Muscle of arm (tissue), 14 donors: ENCODE measurements at places on chromosomes 4 and X.

DNA sequence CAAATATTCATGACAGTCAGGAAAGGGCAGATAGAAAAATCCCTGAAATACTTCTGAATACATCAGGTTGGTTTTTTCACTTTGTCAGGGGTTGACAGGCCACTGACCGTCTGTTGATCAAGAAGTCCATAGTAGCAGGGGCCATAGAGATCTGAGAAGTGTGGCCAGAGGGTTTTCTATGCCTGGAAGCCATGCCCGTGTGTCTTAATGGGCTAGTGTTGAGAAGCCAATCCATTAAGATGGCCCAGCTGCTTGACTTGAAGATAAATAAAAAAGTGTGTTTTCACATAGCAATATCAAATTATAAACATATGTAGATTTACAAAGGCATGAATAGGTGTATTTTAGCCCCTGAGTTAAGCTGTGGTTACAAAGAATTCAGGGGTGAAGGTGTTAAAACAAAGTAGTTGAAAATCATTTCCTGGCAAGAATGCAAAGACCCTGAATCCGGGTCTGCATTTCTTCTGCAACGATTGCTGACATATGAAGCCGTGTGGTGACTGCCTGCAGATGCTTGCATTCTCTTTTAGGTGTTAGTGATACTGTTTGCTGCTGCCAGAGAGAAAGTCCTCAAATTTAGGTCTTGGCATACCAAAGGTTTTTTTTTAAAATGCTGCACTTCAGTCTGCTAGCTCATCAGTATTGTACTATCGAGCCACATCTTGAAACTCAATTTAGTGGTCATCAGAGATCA is 9.3 kb upstream of the LIMCH1 start:
- no peak for DNase-seq

- no peak for DNase-seq
Measured at GRCh38 chr4:173174184-173174583, 5.6 kb downstream of the GALNT7 start.

GRCh38 chrX:105150557-105150956 is 69.9 kb downstream of the TEX13A start:
- DNase-seq, result no peak

DNA sequence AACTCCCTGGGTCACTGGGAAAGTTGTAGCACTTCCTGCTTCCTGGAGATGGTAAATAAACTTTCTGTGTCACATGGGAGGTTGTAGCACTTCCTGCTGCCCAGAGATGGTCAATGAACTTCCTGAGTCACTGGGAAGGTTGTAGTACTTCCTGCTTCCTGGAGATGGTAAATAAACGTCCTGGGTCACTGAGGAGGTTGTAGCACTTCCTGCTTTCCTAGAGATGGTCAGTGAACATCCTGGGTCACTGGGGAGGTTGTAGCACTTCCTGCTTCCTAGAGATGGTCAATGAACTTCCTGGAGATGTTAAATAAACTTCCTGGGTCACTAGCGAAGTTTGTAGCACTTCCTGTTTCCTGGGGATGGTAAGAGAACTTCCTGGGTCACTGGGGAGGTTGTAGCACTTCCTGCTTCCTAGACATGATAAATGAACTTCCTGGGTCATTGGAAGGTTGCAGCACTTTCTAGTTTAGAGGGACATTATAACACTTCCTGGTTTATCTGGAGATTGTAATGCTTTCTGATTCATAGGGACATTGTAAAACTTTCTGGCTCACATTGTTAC is 62.3 kb upstream of the CD99 start:
- DNase-seq, result no peak

DNA sequence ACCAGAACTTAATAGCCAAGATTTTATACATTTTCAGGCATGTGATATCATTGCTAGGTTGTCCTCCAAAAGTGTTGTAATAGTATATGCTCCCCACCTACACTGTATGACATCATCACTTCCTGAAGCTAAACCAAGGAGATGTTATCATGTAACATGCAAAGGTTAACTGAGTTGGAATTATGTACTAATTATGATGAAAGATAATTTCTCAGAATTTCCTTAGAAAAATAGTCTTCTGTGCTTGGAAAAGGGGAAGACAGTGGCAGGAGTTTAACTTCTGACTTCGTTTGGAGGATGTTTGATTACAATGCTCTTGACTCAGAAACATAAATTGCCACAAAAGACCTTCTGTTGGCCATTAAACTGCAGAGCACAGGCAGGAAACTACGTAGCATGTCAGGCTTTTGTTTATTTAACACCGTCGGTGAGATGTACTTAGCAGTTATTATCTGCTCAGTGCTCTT is 83.6 kb upstream of the GUCY1A1 start:
- DNase-seq, result no peak

GRCh38 chrX:155534800-155535199 is 76.4 kb upstream of the F8A3 start:
- no peak for DNase-seq

DNA sequence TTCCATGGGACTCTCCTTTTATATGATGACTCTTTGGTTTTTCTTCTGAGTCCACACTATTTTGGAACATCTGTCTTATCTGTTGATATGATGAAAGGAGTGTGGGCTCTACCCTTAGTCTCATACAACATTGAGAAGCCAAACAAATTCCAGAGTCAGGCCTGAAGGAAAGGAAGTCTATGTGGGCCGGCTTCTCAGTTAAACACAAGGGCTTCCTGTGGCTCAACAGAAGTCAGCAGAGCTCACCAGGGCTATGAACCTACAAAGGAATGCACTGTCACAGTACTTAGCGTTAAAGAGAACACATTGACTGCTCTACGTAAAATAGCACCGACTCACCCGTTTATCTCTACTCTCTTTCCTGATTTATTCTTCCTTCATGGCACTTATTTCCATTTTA is 641.0 kb upstream of the FRG1 start:
- no peak for DNase-seq

DNA sequence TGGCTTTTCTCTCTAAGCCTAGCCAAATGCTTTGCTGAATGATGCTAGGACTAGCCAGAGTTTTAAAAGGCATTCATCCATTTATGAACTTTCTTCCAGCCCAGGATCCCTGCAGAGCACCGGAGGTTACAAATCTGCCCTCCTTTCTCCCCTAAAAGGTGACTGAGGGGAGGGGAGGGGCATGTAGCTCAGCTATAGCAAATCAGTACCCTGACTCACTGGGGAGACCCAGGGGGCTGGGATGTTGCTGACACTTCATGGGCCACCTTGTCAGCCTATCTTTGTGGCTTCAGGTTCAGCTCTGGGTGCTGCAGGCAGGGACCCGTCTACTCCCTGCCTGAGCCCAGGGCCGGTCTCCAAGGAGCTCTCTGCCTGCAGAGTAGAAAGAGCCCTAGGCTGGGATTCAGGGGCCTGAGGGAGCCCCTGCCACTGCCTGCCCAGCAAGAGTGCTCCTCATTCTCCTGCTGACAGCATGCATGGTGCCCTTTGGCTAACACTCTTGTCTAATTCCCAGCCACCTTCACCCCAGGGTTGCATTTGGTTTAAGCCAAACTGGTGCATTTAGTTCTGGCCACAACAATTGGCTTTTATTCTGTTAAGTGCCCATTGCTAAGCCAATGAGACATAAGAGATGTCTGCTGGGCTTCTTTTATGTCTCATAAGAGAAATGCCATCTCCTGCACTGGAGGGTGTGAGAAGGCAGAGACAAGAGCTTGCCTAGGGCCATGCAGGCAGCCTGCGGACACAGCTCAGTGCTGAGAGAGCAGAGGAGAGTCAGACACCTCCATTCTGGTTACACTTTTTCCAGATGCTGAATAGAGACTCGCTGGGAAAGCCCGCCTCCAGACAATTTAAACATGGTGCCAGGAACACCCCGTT is 11.9 kb upstream of the UBA6 start:
- DNase-seq, result no peak

DNA sequence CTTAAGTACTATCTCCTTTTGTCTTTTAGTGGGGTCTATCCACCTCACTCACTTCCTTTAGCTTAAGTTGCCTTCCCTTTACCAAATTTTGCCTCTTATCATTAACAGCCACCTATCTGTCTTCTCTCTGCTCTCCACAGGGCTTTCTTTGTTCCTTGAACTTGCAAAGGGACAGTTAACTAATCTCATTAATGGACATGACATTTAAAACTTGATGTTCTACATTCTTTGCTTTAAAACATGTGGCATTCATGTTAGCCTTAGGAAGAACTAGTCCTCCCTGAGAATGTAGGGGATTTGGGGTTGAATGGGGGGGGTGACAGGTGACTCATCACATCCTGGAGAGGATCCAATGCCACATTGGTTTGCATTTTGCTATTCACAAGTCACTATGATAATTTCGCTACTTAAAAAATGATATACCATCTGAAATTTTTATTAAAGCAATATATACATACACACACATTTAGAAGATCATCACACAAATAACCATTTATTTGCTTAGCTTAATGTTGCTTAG is 41.0 kb upstream of the DMD start:
- DNase-seq, result no peak

DNA sequence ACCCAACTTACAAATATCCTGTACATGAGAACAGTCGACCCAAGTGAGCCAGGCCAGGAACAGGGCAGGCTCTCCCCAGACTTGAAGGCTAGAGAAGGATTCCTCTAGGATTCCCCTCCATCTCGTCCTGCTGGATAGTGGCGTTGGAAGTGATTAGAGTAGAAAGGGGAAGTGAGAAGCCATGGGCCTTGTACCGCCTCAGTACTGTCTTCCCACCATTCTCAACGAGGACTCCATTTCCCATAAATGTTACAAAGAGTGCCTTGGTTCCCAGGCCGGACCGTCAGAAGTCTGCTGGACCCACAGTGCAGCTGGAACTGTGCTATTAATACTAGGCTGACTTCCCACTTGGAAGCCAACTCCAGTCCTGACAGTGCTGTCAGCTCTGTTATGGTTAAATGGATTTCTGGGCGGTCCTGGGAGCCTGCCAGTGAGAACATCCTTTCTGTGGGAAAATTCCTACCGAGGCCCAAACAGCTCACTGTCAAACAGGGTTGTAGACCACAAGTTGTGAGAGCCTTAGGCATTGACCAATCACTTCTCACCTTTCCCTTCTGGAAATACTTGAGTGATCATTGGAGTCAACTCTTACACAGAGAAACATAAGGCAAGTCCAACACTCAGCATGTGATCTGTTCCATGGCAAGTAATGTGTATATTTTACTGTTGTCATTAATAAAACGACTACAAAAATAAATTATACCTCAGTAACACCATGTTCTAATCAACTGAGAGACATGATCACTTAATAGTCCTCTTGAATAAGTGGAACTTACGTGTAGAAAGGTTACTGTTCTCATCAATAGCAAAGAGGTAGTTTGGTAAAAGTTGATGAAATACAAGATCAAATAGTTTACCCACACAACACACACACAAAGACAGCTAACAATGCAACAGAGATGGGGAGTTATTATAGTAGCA is 58.4 kb downstream of the AMELX start:
- peak; percentile 46 for DNase-seq
